Endothelial cell (in vitro differentiated cells): ENCODE measurements at places on chromosomes 11 and 22. TPM values are rescaled to one million over a fixed set of nuclear protein-coding genes. Genes with fewer than 3 reads are reported as not detected.

Gene GTSE1
- total RNA-seq = 8.2 TPM

GRCh38 chr11:57639321-57640067 is 10.2 kb downstream of the YPEL4 start:
- peaks cover 52% of the 10 kb centered on the region for H3K4me1 ChIP-seq
- peaks cover 27% of the 10 kb centered on the region for H3K27me3 ChIP-seq
- H3K36me3 ChIP-seq = peaks cover 14% of the 10 kb centered on the region
- H3K4me3 ChIP-seq = peak overlapping the region; percentile 100
- peak overlapping the region; percentile 99 for H3K27ac ChIP-seq

GRCh38 chr22:49765091-49765771 is 62.4 kb downstream of the BRD1 start:
- H3K36me3 ChIP-seq = peaks cover 7% of the 10 kb centered on the region
- no peak overlapping the region for H3K27ac ChIP-seq
- peaks cover 4% of the 10 kb centered on the region for H3K4me1 ChIP-seq

GRCh38 chr11:9075556-9075955 is 15.8 kb downstream of the SCUBE2 start:
- H3K4me3 ChIP-seq = no peak overlapping the region
- H3K4me1 ChIP-seq = peaks cover 5% of the 10 kb centered on the region
- no peaks in the 10 kb centered on the region for H3K36me3 ChIP-seq
- no peak overlapping the region for H3K27ac ChIP-seq
- H3K27me3 ChIP-seq = peaks cover 2% of the 10 kb centered on the region

DNA sequence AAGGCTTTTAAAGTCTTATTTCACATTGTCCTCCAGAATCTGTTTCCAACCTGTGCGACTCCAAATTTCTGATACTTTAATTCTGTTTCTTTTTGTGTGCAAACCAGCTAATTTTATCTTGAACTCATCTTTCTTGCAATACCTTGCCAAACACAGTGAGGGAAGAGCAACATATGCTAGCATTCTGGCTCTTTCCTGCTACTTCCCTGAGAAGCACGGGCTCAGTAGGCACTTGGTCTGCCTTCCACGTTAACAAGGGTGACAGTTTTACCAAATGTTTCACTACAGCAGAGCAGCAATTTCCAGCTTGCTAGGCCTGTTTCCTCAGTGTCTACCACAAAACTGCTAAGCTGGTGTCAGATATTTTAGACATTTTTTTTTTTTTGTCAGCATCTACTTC is 405.8 kb downstream of the NTM start:
- no peaks in the 10 kb centered on the region for H3K36me3 ChIP-seq
- DNase-seq = no peak
- H3K4me3 ChIP-seq = no peak overlapping the region
- H3K27me3 ChIP-seq = peaks cover 2% of the 10 kb centered on the region
- H3K4me1 ChIP-seq = peaks cover 4% of the 10 kb centered on the region
